ENCODE measurements at places on chromosomes 2 and 18.

GRCh38 chr2:202037086-202037485 lies 3.4 kb downstream of the FZD7 start:
- DNase-seq, result no peak

- DNase-seq, result no peak
Observed at GRCh38 chr2:217299590-217299989, 439.7 kb upstream of the TNP1 start.

- no peak for DNase-seq
Observed at GRCh38 chr2:240571314-240571973, 3.2 kb downstream of the RNPEPL1 start.

- no peak for DNase-seq
Observed at GRCh38 chr2:46278952-46279351, 18.3 kb upstream of the EPAS1 start.

DNA sequence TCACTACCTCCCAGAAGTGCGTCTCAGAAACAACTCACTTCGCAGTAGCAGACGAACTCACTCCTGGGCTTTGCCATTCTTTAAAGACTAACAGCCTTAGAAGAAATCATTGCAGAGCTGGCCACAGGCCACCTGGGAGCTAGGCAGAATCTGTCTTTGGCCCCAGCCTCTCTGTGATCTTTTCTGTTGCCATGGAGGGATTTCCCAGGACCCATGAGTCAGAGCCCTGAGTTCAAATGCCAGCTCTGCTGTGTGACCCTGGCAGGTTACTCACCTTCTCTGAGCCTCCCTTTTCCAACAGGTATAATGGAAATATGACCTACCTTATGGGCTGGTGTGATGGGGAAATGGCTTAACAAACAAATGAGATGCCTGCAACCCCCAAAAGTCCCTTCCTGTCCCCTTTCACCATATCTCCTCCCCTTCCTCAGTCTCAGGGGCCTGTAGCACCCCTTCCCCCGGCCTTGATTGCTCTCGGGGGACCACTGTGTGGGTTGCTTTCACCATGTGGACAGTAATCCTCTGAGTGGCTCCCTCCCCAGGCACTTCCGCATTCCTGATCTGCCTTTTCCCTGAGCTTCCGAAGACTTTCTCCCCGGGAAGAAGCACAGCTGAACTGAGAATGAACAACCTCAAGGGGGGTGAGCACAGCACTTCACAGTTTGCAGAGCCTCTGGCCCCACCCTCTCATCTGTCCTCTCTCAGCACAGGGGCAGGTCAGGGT lies 34.0 kb upstream of the SLC66A3 start:
- no peak for DNase-seq

GRCh38 chr2:143248631-143249030 lies 119.4 kb downstream of the ARHGAP15 start:
- no peak for DNase-seq

DNA sequence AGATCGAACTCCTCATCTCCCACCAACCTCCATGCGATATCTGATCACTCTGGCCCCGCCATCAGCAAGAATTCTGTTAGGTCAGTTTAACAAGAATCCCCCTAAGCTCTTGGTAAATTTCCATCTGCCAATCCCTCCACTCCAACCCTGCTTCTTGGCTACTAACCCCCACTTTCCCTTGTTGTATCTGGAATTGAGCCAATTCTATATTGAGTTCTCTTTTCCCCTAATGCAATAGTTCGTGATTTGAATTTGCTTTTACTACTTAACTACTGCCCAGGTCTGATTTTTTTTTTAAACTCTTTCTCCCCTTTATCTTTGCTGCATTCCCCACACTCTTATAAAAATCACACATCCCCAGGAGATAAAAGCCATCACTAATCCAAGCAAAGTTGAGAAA lies 159.3 kb upstream of the STK17B start:
- no peak for DNase-seq

DNA sequence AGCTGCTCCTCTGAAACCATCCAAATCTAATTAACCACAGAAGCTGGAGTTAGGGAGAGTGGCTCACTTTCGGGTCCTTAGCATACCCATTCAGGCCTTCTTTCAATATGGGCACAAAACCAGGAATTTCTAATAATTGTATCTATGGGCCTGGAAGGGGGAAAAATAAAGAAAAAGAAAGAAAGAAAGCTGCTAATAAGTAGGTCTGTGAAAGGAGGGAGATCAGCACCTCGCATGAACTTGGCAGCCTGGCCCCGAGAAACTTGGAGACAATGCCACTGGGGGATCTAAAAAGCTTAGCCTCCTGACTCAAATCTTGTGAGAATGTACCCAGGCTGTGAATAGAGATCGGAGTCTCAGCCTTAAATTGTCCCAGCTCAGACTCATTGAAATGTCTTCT lies 252.1 kb upstream of the SLC14A2 start:
- DNase-seq, result no peak

GRCh38 chr2:13193900-13194299 lies 477.2 kb downstream of the TRIB2 start:
- DNase-seq, result no peak

GRCh38 chr2:195590861-195591205 lies 66.2 kb upstream of the SLC39A10 start:
- no peak for DNase-seq

DNA sequence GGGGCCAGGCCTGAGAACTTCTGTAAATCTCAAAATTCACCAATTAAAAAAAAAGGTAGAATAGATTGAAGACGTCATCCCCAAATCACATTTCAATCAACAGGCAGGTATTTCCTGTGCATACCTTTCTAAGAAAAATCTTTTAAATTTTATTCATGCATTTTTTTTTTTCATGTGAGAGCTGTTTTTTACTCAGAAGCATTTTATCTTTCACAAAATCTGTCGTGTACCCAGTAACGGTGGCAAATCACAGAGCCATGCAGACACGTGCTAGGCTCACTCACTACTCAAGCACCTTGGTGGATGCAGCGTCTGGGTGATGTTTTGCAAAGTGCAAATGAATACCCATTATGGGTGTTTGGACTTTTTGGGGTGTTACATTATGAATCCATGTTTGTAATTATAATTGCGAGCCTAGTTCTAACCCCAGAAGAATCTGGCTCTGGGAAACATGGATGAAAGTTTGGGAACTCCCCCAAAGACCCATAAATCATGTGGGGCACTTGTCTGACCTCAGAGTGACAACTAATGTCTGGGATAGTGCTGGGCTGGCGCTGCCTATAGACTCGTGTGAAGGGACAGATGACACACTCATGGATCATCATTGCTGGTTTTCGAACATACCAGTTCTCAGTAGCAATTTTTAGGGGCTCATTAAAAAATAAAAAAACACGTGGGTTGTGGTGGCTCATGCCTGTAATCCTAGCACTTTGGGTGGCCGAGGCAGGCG lies 335.2 kb downstream of the LPIN1 start:
- no peak for DNase-seq

DNA sequence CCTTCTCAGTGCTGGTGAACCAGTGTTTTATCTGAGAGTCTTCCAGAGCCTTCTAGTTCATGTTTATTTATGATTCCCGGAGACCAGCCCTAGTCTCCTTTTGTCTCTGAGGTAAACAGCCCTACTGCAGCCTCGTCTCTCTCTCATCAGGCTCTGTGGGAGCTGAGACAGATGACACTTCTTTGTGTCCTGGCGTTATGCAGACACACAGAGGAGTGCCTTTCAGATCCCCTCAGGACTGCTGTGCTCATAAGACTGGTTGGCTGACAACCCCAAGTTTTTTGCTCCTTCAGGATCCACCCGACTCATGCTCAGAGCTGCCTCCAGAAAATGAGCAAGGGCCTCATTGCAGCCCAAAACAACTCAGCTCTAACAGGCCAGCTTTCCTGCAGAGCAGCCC lies 523.8 kb upstream of the SPHKAP start:
- DNase-seq, result no peak

GRCh38 chr2:2083113-2083758 lies 247.8 kb downstream of the MYT1L start:
- DNase-seq, result peak; percentile 47

GRCh38 chr18:11981192-11981542 lies at the start of gene IMPA2:
IMPA2 (plus strand) TSS chr18:11981507; CDS start chr18:11981670, 163 bp downstream.
- no peak for DNase-seq

DNA sequence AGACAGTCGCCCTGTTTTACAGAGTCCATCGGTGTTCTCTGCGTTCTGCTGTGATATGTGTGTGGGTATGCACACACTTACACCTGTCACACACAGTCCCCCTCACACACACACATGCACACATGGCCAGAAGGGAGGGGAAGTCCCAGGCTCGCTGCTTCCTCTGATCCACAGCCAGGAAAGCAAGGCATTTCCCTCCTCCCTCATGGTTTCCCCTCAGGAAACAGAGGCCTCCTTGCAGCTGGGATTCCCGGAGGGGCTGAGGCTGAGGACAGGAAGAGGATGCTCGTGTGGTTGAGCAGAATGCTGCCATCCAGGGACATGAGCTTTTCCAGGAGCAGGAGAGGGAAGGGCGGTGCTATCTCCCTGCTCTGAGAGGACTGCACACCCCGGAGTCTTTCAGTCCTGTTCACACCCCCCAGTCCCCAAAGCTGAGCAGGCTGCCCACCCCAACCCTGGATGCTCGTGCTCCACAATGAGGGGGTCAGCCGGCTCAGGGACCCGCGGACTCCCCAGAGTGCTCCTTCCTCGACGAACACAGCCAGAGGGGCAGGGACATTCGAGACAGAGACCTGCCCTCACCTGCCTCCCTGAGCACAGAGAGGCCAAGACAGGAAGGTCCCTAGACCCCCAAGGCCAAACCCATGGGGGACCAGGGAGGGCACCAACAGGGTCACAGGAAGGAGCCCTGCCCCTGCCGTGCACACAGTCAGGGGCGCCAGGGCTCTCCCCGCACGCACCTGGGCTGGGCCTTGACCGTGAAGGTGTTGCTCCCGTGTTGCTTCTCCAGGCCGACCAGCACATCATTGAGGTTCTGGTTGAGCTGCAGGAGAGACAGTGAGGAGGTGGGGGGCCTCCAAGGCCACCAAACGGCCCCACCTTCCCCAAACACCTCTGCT lies 45.3 kb downstream of the BIN1 start:
- no peak for DNase-seq
